CD4-positive, alpha-beta T cell treated with Interleukin-12 subunit alpha and Interleukin-12 subunit beta, for 1 hour (primary cell): ENCODE measurements at places on chromosomes 3 and 15.

DNA sequence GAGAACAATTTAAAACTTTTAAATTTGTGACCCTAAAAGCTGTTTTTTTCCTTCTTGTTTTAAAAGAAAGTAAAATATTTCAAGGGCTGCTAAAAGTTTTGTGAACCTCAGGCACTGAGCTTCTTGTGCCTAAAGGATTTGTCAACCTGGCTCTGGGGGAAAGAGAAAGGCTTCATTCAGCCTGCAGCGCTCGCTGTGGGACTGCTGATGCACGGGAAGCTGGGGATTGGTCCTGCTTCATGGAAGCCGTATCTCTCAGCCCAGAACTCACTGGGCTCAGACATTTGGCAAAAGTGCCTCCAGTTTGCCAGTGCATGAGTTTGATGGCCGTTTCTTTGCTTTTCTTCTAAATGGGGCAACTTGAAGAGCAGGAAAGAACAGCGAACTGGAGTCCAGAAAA is 30.8 kb downstream of the TPRG1 start:
- DNase-seq, result no peak

DNA sequence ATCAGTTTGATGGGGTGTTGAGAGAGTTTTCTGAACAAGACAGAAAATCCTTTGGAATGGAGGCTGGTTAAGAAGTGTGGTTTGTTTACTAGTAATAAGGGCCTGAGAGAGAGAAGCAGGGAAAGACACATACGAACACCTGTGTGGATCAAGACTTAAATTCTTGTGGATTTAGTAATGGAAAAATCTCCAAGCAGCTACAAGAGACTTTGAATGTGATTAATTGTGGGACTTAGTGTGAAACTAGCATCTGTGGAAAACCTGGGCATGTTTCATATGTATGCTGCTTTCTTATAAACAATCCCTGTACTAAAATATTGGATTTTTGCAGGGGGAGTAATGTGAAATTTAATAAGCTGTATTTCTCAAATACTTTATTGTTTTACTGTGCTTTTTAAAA is 399.1 kb downstream of the SI start:
- DNase-seq, result no peak

DNA sequence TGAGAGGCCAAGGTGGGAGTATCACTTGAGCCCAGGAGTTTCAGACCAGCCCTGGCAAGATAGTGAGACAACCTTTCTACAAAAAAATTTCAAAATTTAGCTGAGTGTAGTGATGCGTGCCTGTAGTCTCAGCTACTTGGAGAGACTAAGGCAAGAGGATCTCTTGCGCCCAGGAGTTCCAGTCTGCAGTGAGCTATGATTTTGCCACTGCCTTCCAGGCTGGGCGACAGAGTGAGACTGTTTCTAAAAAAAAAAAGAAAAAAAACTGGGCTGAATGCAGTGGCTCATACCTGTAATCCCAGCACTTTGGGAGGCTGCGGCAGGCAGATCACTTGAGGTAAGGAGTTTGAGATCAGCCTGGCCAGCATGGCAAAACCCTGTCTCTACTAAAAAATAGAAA is 14.0 kb upstream of the PIK3CB start:
- no peak for DNase-seq

DNA sequence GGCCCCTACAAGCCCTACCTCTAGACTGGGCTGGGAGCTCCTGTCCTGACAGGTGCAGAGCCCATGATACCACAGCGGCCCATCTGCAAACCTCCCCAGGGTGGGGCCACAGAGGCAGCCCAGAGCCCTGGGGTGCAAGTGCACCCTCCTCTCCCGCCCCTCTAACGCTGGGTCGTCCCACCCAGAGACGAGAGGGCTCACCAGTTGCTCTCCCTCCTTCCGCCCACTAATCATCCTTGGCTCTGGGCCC is 742 bp downstream of the TNK2 start:
- DNase-seq, result no peak

GRCh38 chr3:172946061-172946460 is 195.0 kb downstream of the SPATA16 start:
- no peak for DNase-seq

- no peak for DNase-seq
Measured at GRCh38 chr15:79091204-79091867, 756 bp upstream of the RASGRF1 start.

GRCh38 chr15:85412956-85413854 is 32.8 kb downstream of the AKAP13 start:
- peak; percentile 81 for DNase-seq

GRCh38 chr15:63967616-63968015 is 78.7 kb downstream of the DAPK2 start:
- no peak for DNase-seq

- no peak for DNase-seq
Measured at GRCh38 chr3:150308481-150309256, 99.4 kb upstream of the TSC22D2 start.

DNA sequence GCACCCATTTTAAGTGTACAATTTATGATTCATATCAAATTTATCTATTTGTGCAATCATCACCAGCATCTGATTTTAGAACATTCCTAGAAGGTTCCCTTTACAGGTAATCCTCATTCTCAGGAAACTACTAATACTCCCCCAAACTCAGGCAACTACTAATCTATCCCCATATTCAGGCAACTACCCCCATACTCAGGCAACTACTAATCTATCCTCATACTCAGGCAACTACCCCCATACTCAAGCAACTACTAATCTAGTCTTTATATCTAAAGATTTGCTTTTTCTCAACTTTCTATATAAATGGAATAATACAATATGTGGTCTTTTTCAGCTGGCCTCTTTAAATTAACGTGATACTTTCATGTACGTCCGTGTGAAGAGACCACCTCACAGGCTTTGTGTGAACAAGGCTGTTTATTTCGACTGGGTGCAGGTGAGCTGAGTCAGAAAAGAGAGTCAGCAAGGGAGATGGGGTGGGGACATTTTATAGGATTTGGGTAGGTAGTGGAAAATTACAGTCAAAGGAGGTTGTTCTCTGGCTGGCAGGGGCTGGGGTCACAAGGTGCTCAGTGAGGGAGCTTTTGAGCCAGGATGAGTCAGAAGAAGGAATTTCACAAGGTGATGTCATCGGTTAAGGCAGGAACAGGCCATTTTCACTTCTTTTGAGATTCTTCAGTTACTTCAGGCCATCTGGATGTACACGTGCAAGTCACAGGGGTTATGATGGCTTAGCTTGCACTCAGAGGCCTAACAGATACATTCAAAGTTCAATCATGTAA is 1444.5 kb upstream of the CADM2 start:
- DNase-seq, result no peak

DNA sequence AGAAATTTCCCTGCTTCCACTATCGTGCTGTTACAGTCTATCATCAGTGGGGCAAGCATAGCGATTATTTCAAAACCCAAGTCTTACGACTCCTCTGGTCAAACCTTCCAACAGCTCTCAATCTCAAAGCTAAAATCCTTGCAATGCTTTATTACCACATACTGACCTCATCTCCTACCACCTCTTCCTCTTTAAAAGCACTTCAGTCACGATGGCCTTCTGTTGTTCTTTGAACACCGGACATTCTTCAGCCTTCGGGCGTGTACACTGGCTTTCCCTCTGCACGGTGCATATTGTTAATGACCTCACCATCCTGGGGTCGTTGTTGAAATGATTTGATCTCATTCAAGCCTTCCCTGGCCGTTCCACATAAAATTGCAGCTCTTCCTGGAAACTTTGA is 31.1 kb downstream of the MAGEL2 start:
- no peak for DNase-seq

- DNase-seq, result no peak
Measured at GRCh38 chr3:148631124-148631903, 66.4 kb upstream of the AGTR1 start.

- DNase-seq, result no peak
Measured at GRCh38 chr15:67745073-67746006, 80.0 kb upstream of the SKOR1 start.

DNA sequence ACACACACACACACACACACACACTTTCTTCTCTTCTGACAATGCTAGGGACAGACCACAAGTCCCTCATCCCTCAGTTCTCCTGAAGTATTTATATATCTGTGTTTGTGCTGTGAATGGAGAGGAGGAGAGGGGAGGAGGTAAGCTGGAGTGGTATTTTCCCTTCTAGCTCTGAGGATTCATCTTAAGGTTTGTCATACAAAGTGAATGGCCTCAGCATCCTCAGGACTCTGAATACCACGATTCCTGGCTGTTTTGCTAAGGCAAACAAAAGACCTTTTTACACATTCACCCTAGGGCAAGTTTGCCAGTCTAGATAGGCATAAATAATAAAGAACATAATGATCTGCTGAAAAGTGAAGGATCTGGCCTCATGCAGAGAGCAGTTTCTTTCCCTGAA is 65.7 kb upstream of the CHMP2B start:
- DNase-seq, result no peak

- no peak for DNase-seq
Measured at GRCh38 chr15:82670699-82671098, 23.5 kb upstream of the CPEB1 start.

DNA sequence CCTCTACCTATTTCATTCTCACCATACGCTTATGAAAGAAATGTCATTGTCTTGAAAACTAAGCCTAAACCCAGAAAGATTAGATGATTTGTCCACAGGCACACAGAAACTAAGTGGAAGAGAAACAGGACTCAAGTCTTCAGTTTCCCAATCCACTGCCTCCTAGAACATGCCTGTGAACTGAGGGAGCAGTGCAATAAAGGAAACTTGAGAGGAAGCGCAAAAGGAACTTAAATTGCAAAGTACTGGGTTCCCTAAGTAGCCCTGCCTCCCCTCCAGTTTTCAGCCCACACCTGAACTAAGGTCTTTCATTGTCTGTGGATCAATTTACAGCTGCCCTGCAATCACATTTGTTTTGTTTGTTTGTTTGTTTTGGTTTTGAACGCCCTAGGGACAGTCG is 56.7 kb upstream of the TSEN2 start:
- DNase-seq, result no peak

GRCh38 chr15:25863968-25864580 is 947 bp upstream of the ATP10A start:
- no peak for DNase-seq
